ENCODE measurements at places on chromosomes 2 and 18. TPM values are rescaled to one million over a fixed set of nuclear protein-coding genes. Genes with fewer than 3 reads are reported as not detected.

GRCh38 chr2:60429681-60430080, 123.8 kb downstream of the BCL11A start:
- DNase-seq: no peak

- no peak for DNase-seq
These were observed 362.2 kb upstream of the KCNH7 start for GRCh38 chr2:163200741-163201140.

Gene ANXA4
- 75.3 TPM for total RNA-seq

GRCh38 chr18:55455938-55456337, 132.1 kb downstream of the TCF4 start:
- DNase-seq: no peak

DNA sequence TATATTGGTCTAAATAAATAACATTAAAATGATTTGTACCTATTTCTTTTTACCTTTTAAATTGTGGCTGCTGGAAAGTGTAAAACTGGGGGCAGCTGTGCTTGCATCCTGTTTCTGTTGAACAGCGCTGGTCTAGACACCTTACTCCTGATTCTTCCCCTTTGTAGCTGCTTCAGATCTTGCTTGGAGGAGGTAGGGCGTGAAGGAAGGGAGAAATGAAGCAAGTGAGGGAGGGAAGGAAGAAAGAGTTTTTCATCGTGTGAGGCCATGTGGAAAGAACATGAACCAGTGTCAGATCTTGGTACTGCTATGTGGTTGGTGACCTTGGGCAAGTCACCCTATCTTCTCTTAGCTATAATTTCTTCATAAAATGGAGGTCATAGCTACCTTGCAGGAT, 89.0 kb upstream of the SEC11C start:
- no peak for DNase-seq

DNA sequence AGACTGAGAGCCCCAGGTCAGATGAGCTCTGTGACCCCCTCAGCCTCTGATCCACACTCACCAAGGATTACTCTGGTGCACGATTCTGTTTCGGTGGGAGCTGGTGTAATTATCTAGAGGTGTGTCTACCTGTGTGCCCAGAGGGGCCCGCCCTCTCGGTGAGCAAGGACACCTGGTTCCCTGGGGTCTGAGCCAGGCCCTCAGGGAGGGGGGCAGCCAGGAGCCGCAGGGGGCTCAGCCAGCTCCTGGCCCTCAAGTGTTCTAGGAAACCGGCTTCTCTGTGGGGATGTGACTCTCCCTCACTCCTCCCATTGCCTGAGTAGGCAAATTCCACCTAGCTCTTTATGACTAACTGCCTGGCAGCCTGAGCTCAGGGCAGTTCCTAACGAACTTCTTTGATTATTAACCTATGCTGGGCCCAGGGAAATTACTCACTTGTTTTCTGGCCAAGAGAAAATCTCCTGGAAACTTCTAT, 17.4 kb downstream of the AGAP1 start:
- DNase-seq: no peak

DNA sequence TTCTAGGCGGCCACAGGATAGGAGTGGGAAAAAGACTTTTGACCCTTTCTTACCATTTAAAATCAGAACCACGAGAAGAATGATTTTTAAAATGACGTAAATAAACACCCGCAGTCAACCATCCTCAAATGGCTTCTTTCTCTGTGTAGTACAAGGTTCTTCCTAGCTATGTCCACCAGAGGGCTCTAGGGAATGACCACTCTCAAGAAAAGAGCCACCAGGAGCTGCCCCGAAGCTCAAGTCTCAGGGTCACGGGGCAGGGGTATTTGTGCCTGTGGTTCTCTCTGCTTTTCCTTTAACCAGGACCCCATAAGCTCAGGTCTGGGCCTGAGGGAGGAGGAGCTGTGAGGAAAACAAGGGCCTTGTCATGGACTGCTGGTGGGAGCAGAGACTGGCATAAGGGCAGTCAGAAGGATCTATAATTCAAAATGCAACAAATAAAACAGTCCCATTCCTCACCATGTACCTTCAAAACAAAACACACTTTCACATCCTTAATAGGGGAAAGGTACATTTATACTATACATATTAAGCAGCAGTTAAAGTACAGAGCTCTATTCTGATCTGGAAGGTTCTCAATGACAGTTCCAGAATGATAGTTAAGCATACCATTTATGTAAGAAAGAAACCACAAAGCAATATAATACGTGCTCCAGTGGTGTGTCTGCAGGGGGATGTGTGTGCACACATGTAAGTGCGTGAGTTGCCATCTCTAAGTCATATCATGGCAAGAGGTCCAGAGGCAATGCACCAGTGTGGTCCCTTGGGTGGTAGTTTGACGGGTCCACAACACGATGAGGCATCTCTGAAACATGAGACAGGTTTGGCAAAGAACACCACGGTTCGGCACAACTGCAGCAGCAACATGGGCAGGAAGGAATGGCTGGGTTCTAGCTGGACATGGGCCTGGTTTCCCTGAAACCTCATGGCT, 18.6 kb downstream of the LYPD1 start:
- DNase-seq: no peak

Data from right lobe of liver (tissue), 6 donors.